Upper lobe of right lung (tissue), 1 donor: ENCODE measurements at places on chromosomes 16 and 17.

DNA sequence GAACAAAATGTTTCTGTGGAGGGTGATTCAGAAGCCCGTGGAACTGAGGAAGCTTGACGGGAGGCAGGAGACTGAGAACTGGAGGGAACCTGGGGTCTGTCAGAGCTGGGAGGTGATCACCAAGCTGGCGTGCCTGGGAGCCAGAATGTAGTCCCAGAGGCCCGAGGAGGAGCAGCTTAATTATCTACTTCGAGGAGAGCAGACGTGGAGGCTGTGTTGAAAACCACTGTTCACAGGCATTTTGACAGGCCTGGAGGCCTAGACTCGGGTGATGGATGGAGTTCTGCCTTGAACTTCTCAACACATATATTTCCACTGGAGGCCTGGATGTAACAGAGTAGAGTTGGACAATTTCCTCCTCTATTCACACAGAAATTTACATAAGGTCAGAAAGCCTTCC, 177.7 kb upstream of the SALL1 start:
- no peak for DNase-seq

DNA sequence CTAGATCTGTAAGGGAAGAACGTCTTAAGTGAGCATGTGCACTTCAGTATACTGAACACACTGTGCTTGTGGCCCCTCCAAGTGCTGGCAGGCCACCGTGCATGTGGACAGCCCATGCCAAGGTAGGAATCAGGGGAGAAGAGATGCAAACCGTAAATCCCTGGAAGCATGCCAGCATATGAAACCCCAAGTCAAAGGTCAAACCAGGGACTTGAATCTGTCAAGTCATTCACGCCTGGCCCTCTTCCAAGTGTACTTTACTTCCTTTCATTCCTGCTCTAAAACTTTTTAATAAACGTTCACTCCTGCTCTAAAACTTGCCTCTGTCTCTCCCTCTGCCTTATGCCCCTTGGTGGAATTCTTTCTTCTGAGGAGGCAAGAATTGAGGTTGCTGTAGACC, 2.8 kb upstream of the ATXN2L start:
- DNase-seq, result no peak

DNA sequence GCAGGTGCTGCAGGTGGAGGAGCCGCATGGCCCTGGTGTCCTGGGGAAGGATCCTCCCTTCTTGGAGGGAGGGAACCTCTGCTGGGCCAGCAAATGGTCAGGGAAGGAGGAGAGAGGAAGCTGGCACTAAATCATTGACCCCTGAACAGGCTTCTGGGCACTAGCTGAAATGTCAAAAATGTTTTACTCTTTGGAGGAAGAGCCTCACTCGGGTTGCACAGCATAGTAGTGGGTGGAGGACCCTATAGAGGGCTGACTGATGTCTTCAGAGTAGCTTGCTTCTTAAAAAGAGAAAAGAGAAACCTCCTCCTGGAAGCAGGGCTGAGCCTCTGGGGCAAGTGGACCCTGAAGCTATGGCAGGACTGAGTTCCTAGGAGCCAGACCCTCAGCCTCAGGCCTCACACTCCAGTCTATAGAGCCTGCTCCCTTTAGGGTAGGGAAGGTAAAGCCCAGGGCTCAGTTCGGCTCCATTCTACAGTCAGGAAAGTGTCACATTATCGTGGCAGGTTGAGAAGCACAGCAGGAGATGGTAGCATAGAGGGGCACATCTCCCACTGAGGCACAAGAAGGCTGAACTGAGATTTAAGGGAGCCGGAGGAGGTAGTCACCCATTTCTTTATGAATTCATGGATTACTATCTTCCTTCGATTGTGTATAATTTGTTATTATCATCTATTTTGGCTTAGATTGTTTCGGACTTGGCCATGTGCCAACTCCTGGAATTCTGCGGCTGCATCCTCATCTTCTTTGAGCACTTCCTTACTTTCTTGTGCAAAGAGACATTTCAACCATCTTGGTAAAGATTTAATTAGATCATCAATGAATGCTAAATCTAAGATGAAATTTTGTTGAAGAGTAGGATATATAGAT, 7.3 kb upstream of the CUEDC1 start:
- DNase-seq, result no peak

GRCh38 chr16:7343243-7343642, 10.6 kb downstream of the RBFOX1 start:
- DNase-seq, result no peak

DNA sequence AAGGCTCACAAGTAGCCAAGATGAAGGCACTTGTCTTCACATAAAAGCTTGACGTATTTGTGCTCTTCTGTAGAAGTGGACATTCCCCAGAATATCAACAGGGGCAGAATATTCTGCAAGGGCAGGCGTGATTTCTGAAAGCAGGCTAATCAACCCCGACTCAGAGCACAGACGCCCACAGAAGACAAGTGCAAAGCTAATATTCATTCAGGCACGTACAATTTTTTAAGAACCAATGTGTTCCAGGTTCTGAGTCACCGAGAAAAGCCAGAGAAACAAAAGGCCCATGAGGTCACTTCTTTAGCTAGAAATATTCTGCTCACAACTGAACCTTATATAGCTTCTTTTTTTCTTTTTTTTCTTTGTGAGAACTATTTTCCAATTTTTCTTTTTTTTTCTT, 121.6 kb downstream of the DNAH9 start:
- no peak for DNase-seq

- no peak for DNase-seq
Observed at GRCh38 chr16:20874088-20874581, 26.0 kb downstream of the DCUN1D3 start.
